ENCODE measurements at places on chromosomes 1 and 21.

DNA sequence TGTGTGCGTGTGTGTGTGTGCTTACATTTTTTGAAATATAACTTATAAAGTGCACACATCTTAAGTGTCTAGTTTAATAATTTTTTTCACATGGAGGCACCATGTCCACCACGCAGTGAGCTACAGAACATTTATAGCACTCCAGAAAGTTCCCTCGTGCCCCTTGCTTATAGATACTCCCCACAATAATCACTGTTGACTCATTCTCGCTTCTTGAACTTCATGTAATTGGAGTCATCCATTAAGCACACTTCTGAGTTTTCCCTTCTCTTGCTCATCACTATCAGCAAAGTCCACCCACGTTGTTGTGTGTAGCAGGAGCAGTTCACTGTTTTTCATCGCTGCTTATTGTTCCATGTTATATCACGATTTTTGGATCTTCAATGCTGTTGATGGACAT is 78.4 kb upstream of the DISP3 start:
- no peak for DNase-seq

DNA sequence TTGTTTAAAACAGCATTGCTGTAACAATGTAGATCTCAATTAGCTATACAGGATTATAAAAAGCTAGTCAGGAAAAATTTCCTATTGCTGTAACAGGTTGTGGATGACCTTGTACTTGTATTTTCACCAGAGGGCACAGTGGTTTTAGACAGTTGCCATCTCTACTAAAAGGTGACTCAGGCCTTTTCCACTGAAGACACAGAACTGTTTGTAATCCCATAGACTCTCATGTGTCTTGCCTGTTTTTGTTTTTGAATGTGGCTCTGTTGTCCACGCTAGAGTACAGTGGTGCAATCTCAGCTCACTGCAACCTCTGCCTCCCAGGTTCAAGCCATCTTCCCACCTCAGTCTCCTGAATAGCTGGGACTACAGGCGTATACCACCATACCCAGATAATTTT is 5.9 kb downstream of the MTFR1L start:
- DNase-seq = no peak

- no peak for DNase-seq
These were observed 12.1 kb downstream of the SFPQ start for GRCh38 chr1:35180776-35181374.

DNA sequence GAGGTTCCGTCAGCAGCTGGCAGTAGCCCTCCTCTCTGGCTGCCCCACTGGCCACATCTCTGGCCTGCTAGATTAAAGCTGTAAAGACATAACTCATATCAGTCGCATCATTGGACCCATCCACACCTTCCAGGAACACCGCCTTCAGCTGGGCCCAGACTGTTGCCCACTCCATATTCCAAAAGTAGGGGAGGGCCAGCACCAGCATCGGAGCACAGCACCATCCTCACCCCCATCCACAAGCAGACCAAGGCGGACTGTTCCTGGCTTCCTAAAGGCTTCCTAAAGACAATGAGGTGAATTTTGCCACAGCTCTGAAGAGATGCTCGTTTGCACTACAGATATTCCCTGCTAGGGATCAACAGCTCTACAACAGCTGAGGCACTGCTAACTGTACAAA is 3.5 kb downstream of the SHISA4 start:
- no peak for DNase-seq

DNA sequence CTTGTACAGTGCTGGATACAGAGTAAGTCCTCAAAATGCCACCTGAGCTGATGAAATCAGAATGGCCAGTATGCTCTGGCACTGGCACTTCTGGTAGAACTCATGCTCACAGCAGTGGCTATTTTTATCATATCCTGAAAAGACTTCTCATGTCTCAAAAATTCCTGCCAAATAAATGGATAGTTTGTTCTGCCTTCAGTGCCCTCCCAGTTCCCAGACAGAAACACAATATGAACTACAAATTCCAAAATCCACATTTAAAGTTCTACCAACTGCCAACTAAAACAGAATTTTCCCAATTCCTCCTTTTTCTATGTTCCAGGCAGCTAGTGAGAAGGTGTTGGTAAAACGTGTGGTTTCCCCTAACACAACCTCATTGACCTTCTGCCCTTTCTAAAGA is 51.4 kb upstream of the RGS1 start:
- no peak for DNase-seq

- DNase-seq = no peak
These were observed 1128.7 kb downstream of the AMY1C start for GRCh38 chr1:104878203-104878909.

GRCh38 chr1:210415846-210416448 is 87.2 kb downstream of the HHAT start:
- no peak for DNase-seq

DNA sequence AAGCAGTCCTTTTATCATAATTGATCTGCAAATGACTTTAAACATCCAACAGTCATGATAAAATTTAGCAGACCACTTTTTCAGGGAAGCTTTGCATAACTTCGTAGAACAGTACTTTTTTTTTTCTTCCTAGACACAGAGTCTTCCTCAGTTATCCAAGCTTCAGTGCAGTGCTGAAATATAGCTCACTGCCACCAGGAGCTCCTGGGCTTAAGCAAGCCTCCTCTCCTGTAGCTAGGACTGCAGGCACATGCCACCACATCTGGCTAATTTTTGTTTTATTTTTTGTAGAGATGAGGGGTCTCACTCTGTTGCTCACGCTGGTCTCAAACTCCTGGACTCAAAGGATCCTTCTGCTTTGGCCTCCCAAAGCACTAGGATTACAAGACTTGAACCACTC is 3.8 kb downstream of the F13B start:
- no peak for DNase-seq

GRCh38 chr1:72936151-72936740 is 653.9 kb upstream of the NEGR1 start:
- no peak for DNase-seq

- no peak for DNase-seq
These were observed at the start of gene UAP1 for GRCh38 chr1:162561616-162562469. Gene UAP1, plus strand, starts transcription at chr1:162561722. Its CDS starts 4,347 bp downstream, at chr1:162566069.

Data from CD4-positive, alpha-beta T cell treated with Interleukin-6 for 4 hours (primary cell).